NCI-H2081 treated with DMSO at 0.1 percent for 48 hours (cell line): ENCODE measurements at places on chromosomes 1 and 21.

DNA sequence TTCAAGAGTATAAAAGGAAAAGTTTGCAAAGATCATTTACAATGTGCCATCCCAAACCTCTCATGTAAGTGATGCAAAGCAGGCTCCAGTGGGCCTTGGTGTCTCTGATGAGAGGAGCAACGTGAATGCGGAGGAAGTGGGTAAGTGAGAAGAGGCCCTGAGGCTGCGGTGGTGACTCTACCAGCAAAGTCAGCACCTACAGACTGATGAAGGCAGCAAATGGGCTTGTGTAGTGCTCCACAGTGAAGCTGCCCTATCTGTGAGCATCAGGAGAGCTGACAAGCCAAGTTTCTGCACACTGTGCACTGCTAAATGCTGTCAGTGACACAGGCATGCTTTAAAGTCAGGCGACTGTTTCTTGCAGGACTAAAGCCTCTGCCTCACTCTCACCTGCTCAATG is 15.6 kb upstream of the RAP1A start:
- no peak for DNase-seq

DNA sequence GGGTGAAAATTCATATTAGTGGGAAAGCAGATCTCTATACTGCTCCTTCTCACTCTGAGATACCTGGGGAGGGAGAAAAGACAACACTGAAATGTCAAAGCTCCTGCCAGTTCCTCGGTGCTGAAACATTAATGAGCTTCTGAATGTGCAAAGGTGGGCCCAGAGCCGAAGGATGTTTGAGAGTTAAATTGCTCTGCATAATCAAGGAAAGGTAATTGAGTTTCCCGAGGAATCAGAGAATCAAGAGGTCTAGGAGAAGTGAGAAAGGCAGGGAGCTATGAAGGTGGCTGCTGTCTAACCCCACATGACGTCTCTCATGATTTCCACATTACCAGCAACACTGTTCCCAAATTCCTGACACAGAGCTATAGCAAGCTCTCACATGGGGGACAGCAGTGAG is 346.7 kb downstream of the SMYD3 start:
- DNase-seq: no peak

DNA sequence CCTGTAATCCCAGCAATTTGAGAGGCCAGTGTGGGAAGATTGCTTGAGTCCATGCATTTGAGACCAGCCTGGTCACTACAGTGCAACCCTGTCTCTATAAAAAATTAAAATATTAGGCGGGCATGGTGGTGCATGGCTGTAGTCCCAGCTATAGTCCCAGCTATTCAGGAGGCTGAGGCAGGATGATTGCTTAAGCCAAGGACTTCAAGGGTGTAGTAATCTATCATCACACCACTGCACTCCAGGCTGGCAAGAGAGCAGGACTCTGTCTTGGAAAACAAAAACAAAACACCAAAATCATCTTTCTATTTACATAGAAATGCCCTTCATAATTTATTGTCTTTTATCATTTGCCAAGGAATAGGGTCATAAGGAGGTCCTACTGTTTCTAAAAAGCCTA is 1274.1 kb upstream of the NCAM2 start:
- DNase-seq: no peak

- no peak for DNase-seq
Measured at GRCh38 chr1:202901555-202901954, 12.6 kb upstream of the RABIF start.

DNA sequence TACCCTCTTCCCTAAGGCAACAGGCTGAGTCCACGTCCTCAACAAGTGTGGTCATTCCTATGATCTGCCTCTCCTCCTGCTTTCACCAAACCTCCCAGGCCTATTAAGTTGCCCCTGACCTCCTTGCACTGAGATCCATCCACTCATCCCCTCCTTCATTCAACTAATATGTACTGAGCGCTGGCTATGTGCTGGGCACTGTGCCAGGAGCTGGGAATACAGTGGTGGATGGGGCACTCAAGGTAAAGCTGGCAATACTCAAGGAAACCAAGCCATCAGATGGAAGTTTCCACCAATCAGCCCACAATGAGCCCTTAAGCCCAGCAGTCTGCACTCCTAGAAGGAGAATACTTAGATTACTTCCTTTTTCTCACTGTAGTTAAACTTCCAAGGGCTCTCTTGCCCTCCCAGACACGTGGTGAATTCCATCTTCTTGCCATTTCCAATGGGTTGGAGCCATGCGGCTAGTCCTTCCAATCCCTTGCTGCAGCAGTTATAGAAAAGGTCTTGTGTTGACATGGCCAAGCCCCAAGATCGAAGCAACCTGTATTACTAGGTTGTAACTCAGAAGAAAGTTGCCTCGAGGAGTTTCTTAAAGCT is 279.9 kb upstream of the RUNX1 start:
- no peak for DNase-seq

GRCh38 chr1:215899901-215900300 is 332.8 kb downstream of the KCTD3 start:
- no peak for DNase-seq

- DNase-seq: no peak
Measured at GRCh38 chr1:25787760-25788166, 12.2 kb upstream of the SELENON start.

GRCh38 chr21:45322960-45323461 is 35.3 kb upstream of the POFUT2 start:
- no peak for DNase-seq

DNA sequence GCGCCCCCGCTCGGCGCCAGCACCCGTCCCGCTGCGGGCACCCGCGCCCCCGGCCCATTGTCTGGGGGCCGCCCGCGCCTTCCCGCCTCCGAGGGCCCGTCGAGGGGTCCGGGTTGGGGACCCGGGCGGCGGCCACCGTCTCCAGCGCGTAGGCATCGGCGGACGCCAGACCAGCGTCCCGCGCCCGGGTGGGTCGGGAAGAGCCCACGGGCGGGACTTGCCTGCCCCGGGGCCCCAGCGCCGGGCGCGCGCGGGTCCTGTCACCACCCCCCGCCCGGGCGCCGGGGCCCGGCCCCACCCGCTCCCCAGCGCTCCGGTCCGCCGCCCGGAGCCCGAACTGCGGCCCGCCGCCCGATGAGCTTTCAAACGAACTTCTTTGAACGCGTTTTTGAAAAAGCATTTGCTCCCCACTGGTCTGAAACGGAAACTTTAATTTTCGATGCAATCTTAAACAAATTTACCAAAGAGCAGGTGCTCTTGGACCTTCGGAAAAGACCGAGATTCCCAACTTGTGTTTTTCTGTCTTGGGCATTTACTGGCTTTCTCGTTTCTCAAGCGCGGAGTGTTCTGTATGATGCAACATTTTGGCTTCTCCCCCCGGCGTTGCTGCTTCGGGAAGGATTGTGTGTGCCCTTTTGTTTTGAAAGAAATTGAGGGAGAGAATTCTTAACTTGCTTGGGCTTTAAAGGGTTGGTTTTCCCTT is 615 bp downstream of the CLIC4 start:
- DNase-seq: no peak

GRCh38 chr1:33275706-33276572 is 19.6 kb downstream of the ZNF362 start:
- no peak for DNase-seq

GRCh38 chr1:217149791-217150190 is 426.6 kb upstream of the ESRRG start:
- no peak for DNase-seq

- no peak for DNase-seq
Measured at GRCh38 chr1:217027403-217028080, 304.3 kb upstream of the ESRRG start.

DNA sequence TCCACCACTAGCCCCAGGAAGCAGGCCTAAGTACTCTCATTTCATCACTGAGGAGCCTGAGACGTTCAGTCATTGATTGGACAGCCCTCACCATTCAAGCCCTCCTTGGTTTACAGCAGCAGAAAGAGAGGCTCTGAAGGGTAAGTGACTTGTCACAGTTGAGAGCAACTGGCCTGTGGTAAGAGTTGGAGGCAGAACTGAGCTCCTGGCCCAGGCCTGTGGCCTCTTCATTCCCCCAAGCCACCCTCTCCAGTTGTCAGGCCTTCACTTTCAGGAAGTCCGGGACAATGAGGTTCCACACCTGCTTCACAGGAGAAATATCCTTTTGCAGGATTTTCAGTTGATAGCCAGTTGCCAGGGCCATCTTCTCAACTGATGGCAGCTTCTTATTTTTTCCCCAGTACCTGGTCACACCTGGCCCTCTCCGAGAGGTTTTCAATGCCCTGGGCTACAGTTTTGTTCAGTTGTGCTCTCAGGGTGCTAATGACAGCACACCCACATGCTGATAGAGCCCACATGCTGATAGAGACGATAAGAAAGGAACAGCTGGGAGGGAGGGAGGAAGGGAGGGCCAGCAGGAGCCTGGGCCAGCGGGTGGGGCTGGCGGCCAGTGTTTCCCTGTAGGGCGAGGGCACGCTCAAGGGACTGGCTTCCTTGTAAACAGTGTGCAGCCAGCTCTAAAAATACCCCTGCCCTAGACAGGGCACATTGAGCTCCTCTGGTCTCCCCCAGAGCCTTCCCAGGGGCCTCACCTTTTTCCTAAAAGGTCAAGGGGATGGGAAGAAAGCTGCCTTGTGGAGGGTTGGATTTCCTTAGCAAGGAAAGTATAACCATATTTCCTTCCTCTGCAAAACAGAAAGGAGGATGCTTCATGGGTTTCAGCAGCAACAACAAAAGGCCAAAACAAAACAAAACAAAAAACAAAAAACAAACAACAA is 112.7 kb upstream of the JUN start:
- DNase-seq: no peak

DNA sequence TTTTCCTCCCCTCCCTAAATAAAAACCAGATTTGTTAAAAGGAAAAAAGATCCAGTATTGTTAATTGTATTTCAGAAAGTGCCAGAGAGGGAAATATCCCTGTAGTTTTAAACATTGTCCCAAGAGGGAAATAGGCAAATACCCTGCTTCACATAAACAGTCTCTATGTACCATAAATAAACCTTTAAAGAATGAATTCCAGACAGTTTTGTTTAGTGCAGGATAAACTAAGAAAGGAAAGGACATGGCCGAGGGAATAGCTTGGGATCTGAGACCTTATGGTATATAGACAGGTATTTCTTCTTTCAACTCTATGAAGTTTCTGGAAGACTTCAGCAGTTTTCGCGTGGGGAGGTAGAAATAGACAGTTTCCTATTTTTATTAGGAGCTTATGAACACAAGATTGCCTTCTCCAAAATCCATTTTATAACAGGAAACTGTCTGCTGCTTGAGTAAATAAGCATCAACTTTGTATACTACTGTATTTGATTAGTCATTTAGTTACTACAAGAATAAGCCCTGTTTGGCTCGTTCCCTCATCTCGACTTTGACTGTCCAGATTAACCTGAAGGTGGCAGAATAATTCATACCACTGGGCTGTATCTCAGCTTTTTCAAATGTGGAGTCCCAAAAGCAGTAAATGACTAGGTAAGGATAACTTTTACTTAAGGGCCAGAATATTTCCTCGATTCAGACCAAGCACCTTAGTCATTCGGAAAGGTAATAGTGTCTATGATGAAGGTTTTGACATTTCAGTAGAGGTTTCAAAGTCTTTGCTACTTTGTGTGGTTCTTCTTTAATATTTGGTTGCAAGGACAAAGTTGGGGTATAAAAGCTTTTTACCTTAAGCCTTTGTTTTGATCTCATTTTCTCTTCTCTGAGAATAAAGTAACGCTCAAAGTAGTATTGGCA is 177.5 kb downstream of the VPS13D start:
- no peak for DNase-seq

DNA sequence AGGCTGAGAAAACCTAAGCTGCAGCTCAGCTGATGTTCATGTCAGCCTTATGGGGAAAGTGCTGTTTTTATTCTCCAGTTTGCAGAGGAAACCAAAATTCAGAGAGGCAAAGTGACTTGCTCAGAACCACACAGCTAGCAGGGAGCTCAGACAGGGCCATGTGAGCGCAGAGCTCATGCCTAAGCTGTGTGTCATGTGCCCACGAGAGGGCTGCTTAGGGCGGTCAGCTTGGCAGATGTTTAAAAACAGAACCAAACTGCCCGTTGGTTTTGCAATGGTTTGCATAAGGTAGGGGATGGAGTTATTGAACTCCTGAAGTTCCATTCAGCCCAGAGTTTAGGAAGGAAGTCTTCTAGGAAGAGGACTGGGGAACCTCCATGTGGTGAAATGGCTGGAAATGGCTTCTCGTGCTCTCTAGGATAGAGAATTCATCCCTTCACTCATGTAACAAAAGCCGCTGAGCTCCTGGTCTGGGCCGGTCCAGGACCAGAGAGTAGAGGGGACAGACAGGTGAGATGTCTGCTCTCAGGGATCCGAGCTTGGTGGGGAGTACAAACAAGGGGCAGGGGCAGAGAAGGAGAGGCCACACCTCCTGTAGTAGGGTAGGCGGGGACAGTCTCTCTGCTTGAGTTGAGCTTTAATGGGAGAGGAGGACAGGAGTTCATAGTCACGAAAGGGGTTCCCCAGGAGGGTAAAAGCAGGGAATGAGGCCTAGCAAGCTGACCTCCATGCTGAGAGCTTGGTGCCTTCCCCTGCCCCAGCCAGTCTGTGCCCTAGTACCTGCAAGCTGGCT is 46.9 kb downstream of the ARHGEF10L start:
- no peak for DNase-seq

GRCh38 chr1:101331794-101332193 is 95.0 kb downstream of the S1PR1 start:
- DNase-seq: no peak

DNA sequence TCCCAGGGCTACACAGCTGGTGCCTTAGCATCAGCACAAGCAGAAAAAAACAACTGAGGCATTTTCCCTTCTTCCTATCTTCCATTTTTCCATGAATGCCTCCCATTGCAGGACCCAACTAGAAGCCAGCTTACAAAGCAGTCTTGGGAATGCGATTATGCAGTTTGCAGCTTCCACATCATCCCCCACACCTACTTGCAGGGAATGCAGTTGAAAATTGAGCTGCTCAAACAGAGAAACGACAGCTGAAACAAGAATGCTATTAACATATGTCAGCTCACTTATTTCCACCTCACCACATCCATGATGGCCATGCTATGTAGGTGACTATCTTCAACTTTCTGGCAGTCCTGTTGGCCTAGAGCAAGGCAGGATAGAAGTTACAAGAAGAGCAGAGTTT is 150.6 kb upstream of the KCTD3 start:
- DNase-seq: no peak

DNA sequence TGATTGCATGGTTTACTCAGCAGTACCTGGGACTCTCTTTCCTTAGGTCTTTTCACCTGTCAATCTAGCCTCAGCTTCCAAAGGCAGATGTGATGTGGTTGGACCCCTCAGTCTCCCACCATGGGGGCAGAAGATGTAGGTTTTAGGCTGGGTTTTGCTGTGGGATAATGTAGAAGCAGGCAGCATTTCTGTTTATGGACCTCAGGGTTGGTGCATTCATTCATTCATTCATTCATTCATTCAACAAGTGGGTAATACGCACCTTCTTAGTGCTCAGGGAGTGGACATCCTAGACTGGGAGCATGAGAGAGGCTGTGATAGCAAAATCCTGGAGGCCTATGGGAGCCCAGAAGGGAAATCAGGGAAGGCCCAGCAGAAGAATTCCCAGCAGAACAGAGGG is 209.6 kb downstream of the TRABD2B start:
- DNase-seq: no peak

- no peak for DNase-seq
Measured at GRCh38 chr1:204920967-204921366, 50.3 kb downstream of the NFASC start.

- no peak for DNase-seq
Measured at GRCh38 chr1:158998037-158998780, 11.5 kb upstream of the IFI16 start.

GRCh38 chr1:205407970-205408369 is 13.9 kb downstream of the LEMD1 start:
- no peak for DNase-seq

GRCh38 chr1:92748138-92748537 is 36.8 kb downstream of the EVI5 start:
- DNase-seq: no peak

- no peak for DNase-seq
Measured at GRCh38 chr1:165876121-165876520, 48.7 kb downstream of the UCK2 start.
